ENCODE measurements at places on chromosomes 1 and 21.

DNA sequence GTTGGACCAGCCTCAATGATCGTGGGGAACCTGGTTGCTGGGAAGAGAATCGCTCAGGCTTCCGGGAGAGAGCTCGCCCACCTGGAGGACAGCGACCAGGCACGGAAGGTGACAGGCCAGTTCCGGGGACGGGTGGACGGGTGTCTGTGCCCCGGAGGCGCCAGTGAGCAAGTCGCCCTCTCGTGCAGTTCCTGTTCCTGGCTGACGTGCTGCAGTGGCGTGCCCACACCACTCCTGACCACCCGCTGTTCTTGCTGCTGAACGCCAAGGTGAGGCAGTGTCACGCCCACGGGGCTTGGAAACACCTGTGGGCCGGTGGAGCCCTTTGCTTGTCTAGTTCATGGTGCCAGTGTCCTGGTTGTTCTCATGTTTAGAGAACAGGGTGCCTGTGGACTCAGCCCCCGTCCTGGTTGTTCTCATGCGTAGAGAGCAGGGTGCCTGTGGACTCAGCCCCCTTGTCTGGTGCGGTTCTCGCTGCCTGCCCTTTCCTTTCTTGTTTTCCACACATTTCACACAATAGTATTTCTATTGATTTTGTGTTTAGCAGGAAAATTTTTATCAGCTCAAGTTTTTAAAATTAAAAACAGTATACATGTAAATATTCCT lies 53.1 kb downstream of the S100B start:
- peak; percentile 53 for DNase-seq

GRCh38 chr1:101769520-101769919 lies 227.2 kb downstream of the OLFM3 start:
- DNase-seq: no peak

GRCh38 chr1:245019910-245020486 lies 134.8 kb upstream of the KIF26B start:
- no peak for DNase-seq

GRCh38 chr1:29546496-29546895 lies 310.2 kb downstream of the PTPRU start:
- DNase-seq: no peak

GRCh38 chr21:37631319-37632117 lies 264.9 kb downstream of the DYRK1A start:
- DNase-seq: no peak

GRCh38 chr1:55726994-55727393 lies 511.8 kb upstream of the USP24 start:
- no peak for DNase-seq

GRCh38 chr1:209749205-209749604 lies 6.6 kb upstream of the TRAF3IP3 start:
- no peak for DNase-seq

GRCh38 chr1:154313066-154313356 lies 7.9 kb upstream of the AQP10 start:
- DNase-seq: no peak

GRCh38 chr1:216616425-216616824 lies 106.8 kb downstream of the ESRRG start:
- no peak for DNase-seq

DNA sequence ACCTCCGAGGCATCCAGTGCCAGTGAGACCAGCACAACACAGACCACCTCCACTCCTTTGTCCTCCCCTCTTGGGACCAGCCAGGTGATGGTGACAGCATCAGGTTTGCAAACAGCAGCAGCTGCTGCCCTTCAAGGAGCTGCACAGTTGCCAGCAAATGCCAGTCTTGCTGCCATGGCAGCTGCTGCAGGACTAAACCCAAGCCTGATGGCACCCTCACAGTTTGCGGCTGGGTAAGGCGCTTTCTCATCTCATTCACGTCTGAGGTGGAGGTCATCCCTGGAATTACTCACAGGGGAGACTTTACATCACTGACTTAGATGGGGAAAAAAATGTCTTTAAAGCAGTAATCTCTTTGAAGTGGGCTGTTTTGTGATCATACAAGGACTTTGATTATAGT lies 106.3 kb downstream of the CD247 start:
- DNase-seq: no peak

DNA sequence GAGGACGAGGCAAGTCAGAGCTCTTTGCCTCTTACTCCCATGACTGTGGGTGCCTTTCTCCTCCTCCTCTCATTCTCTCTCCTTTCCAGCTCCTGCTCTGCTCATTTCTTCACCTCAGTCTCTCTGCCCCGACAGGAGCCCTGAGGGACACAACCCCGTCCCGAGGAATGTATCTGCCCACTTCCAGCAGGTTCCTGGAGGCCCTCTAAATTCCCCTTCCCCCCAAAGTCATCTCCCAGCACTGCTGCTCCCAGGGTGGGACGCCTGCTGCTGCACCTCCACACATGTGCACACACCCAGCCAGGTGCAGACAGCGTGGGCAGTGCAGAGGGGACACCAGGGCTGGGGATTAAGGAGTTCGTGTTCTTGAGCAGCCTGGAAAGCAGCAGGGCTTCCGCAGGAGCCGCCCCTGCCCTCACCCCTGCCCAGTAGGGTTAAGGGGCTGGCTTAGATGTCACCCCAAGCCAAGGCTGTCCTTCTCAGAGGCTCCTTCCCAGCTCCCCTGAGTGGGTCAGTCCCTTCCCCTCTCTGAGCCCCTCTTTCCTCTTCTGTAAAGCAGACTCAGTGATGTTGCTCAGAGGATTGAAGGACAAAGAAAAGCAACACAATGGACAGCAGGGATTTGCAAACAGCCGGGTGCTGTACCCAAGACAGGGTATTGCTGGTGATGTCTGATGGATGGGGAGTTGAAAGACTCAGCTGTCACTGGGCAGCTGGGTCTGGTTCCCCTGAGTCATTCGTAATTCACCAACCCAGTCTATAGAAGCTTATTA lies 346.0 kb downstream of the MATN1 start:
- DNase-seq: no peak

GRCh38 chr1:40906781-40907400 lies 44.7 kb upstream of the CITED4 start:
- DNase-seq: no peak

GRCh38 chr1:115677182-115677555 lies 35.4 kb downstream of the VANGL1 start:
- DNase-seq: no peak
